ENCODE measurements at places on chromosomes 2 and 18.

DNA sequence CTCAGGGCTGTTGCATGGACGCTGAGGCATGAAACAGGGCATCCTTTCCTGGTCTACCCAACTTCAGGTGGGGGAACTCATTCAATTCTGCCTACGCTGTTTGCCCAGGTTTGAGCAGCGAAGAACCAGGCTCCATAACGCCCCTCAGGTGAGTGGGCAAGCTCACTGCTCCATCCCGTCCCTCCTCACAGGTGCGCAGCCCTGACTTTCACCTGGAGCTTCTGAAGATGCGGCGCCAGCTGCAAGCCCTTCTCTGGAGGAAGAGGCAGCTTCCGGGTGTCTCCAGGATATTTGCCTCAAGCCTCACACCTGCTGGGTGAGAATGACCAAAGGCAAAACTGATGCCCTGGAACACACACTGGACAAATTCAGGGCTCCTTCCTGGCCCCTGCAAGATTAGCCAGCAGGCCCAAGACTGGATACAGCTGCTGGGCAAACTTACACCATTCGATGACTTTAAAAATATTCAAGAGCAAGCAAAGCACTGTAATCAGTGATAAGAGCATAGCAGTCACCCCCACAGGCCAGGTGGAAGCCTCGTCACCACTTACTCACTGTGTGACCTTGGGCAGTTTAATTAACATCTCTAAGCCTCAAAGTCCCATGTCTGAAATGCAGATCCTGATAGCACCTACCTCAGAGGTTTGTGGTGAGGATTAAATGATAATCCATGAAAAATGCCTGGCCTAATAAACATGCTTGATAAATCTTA is 97.7 kb downstream of the GYPC start:
- DNase-seq, result no peak

DNA sequence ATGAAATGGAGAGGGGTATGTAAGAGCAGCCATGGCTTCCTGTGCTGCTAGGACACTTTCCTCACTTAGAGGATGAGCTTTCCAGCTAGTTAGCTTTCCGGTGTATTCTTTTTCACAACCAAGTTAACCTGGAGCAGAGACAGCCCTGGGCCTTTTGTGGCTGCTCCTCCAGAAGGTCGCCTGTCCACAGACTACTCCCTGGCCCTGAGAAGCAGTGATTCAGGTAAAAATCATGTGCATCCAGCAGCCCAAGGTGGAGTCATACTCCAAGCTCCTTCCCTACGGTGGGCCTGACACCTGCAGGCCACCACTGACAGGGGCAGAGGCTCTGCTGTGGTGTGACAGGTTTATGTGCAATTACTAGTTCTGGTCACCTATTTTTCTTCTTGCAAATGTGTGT is 187.2 kb downstream of the ANKRD30B start:
- DNase-seq, result no peak

- DNase-seq, result no peak
These were observed 26.1 kb downstream of the MPHOSPH10 start for GRCh38 chr2:71156573-71156972.

DNA sequence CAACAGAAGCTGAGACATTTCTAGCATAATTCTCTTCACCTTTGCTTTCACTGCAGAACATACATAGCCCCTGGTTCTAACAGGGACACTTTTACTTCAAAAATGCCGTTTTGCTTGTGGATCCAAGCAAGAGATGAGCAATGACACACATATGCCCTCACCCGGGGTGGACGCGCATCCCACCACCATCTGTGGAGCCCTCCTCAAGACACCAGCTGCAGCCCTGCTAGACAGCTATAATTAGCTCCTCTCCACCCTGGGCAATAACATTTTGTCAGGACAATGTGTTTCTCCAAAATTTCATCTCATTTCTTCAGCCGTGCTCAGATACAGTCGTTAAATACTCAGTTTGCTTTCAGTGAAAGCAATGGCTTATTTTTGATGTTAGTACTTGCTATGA is 368.7 kb upstream of the RAB6C start:
- DNase-seq, result no peak

DNA sequence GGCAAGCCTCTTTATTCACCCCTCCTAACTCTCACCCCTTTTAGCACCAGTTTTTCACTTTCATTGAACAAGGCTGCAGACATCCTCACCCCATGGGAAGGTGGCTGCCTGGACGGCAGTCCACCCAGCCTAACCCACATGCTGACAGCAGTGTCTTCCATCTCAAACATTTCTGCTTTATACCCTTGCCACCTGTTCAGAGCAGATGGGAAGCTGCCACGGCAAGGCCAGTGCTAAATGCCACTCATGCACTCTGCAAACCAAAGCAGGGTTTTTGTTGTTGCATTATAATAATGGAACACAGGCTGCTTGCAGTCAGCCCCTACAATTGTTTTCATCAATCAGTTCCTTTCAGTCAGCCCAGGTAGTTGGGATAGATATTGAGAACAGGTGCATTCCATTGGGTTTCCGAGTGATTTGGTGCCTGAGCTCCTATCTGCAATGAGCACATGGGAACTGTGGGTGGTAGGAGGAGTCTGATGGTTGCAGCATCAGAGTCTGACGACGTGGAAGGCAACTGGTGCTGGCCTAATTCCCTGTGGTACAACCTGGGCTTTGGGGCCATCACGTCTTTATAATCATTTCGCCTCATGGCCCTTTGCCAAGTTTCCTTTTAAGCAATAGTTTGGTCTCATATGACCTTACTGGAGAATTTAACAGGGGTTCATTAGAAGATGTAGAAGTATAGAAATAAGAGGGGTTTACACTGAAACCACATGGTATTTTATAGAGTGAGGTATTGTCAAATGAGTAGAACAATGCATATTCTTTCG is 252.5 kb upstream of the SP5 start:
- no peak for DNase-seq

DNA sequence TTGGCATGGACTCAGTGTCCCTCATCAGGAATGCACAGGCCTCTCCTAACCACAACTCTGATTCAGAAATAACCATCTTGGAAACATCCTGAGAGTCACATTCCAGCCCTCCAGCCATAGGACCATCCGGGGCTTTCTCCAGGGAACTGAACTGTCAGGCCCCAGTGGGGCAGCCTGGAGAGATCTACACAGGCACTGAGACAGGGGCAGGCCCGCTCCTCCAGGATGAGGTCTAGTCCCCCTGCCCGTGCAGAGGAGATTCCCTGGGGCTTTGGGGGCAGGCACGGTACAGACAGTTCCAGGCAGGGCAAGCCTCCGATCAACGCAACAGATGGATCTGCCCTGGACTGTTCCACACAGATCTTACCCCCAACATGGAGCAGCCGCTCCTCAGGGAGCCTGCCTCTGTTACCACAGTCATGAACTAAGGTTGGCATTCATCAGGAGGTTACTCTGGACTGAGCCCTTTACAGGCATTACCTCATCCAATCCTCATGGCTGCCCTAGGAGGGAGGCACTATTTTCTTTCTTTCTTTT is 12.0 kb downstream of the KCNK3 start:
- DNase-seq, result no peak

GRCh38 chr2:218889937-218890336 is 9.3 kb downstream of the WNT10A start:
- DNase-seq, result no peak

GRCh38 chr2:221600388-221600787 is 28.3 kb upstream of the EPHA4 start:
- DNase-seq, result no peak

DNA sequence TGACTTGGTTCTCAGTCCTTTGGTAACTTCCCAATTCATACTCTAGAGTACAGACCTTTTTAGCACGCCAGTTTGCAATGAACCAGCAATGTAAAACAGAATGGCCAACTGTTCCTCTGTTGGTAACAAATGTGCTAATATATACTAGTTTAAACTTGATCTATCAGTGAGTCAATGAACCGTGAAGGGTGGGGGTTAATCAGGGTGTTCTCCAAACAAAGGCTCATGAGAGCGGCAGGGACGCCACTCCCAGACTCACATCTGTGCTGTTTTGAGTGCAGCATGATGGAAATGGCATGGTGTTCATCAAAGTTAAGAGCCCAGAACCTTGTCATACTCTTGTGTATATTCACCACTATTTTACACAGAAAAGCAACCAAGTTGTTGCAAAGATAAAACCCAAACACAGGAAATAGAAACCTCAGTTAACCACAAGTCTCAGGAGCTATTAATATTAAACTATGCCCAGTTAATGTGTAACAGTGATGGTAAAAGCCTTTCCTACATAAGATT is 70.3 kb downstream of the CERKL start:
- no peak for DNase-seq

DNA sequence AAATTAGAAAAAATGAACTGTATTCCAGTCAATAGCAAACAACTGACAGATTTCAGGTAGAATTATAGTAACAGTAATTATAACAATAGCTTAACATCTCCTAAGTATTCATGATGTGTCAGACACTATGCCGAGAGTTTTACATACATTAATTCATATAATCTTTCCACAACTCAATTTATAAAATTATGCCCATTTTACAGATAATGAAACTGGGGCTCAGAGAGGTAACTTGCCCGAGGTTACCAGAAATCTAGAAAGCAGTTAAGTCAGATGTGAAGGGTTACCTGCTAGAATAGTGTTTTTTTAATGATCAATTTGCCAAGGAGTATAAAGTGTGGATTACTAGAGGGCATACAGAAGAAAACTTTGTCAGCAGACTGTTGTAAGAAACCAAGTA is 12.2 kb downstream of the NBAS start:
- no peak for DNase-seq

- DNase-seq, result no peak
These were observed 217.5 kb upstream of the SOX11 start for GRCh38 chr2:5474716-5475115.

DNA sequence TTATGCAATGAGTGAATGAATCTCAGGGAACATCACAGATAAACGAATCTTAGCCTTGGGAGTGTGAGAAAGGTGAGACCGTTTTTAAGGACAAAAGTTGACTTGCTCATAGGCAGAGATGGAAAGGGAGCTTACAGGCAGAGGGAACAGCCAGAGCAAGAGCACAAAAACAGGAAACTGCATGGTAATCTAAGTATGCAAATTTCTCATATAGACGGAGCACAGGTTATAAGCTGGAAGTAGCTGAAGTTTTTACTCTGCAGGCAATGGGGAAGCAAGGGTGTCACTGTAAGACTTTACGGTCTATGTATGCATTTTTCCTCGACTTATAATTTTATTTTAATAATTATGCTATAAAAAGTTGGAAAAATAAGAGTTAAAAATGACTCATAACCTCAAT is 44.8 kb upstream of the STRN start:
- no peak for DNase-seq

DNA sequence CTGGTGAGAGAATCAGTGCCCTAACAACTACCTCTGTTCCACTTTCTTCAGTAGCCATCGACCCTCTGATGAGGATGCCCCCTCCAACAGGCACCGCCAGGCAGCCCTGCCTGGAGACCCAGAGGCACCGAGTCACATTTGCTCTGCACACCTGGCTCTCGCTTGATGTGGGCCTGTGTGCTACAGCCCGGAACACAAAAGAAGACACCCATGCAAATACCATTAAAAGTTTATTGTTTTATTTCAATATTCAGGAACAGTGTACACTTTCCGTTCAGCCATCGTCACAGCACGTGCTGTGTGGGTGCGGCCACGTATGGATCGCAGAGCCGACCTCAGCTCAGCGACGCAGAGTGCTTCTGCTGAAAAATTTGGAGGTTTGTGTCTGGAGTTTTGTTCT is 154.0 kb downstream of the MBP start:
- no peak for DNase-seq

DNA sequence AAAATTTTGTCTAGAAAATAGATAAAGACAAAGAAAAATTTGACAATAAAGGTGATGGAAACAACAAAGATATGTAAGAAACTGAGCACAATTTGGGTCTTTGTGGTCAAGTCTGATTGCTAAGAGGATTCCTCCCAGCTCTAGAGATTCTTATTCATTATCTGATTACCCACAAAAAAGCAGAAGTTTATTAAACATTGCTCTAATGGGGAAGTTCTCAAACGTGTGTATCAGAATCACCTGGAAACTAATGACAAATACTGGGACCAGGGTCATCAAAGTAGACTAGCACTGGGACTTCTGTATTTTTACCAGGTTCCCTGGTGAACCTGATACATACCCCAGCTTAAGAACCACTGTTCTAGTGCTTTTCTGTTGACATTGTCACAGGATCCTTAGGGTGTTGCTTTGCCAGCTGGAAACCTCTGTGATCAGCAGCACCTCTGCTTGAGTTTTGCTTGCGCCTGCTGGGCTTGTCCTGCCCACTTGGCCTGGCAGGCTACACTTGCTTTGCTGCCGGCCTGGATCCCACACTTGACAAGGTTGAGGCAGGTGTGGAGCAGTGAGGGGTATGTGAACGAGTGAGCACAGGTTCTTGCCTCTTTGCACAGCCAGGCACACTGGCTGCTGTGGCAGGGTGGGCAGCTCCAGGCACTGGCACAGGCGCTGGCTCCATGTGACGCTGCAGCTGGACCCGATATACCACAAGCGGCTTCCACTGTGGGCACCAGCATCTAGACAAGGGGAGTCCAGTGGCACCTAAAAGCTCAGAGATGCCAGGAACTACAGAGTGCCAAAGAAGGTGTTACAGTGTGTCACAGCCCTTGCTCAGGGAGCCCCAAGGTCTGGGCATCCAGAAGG is 6.2 kb upstream of the GORASP2 start:
- DNase-seq, result no peak

DNA sequence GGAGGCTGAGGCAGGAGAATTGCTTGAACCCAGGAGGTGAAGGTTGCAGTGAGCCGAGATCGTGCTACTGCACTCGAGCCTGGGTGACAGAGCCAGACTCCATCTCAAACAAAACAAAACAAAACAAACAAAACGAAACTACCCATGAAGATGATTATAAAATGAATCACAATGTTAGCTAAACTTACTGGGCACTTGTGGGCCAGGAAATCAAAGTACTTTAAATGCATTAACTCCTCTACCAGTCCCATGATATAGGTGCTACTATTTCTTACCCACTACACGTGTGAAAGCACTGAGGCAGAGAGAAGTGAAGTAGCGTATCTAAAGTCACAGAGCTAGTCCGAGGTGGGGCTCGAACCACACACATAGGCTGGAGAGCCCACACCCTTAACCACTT is 53.6 kb downstream of the POLE4 start:
- no peak for DNase-seq

DNA sequence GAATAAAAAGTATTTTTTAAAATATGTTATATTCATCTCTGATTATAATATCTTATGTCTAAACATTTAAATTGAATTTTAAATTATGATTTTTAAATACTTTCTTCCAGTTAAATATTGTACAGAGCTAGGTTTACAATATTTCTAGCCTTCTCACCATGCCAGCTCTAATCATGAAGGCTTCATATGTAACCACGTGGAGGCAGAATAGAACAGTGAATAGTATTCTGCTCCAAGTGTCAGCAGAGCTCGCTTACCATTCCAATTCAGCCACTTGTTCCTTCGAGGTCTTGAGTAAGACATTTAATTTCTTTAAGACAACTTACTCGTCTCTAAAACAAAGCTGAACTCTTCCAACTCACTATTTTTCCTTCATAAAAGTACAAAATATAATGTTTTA is 871.8 kb downstream of the SUCLG1 start:
- DNase-seq, result no peak

- no peak for DNase-seq
These were observed 70.3 kb downstream of the HAUS1 start for GRCh38 chr18:46174342-46175041.

GRCh38 chr2:222232839-222233238 is 66.0 kb downstream of the PAX3 start:
- DNase-seq, result no peak

GRCh38 chr2:38265461-38265860 is 111.6 kb downstream of the ATL2 start:
- DNase-seq, result no peak
